RPMI7951 (cell line): ENCODE measurements at places on chromosomes 3 and 15. TPM values are rescaled to one million over a fixed set of nuclear protein-coding genes. Genes with fewer than 3 reads are reported as not detected.

- DNase-seq: peak; percentile 68
These were observed 25.6 kb downstream of the MITF start for GRCh38 chr3:69764861-69765260.

DNA sequence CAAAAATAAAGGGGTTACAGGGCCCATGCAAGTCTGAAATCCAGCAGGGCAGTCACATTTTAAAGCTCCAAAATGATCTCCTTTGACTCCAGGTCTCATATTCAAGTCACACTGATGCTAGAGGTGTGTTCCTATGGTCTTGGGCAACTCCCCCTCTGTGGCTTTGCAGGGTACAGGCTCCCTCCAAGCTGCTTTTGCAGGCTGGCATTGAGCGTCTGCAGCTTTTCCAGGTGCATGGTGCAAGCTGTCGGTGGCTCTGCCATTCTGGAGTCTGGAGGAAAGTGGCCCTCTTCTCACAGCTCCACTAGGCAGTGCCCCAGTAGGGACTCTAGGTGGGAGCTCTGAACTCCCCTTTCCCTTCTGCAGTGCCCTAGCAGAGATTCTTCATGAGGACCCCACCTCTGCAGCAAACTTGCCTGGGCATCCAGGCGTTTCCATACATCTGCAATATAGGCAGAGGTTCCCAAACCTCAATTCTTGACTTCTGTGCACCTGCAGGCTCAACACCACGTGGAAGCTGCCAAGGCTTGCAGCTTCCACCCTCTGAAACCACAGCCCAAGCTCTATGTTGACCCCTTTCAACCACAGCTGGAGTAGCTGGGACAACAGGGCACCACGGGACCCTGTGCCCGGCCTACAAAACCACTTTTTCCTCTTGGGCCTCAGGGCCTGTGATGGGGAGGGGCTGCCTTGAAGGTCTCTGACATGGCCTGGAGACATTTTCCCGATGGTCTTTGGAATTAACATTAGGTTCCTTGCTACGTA is 80.1 kb upstream of the PLSCR5 start:
- DNase-seq: no peak

GRCh38 chr15:99014803-99015697 is 7.5 kb upstream of the PGPEP1L start:
- peak; percentile 68 for DNase-seq

DNA sequence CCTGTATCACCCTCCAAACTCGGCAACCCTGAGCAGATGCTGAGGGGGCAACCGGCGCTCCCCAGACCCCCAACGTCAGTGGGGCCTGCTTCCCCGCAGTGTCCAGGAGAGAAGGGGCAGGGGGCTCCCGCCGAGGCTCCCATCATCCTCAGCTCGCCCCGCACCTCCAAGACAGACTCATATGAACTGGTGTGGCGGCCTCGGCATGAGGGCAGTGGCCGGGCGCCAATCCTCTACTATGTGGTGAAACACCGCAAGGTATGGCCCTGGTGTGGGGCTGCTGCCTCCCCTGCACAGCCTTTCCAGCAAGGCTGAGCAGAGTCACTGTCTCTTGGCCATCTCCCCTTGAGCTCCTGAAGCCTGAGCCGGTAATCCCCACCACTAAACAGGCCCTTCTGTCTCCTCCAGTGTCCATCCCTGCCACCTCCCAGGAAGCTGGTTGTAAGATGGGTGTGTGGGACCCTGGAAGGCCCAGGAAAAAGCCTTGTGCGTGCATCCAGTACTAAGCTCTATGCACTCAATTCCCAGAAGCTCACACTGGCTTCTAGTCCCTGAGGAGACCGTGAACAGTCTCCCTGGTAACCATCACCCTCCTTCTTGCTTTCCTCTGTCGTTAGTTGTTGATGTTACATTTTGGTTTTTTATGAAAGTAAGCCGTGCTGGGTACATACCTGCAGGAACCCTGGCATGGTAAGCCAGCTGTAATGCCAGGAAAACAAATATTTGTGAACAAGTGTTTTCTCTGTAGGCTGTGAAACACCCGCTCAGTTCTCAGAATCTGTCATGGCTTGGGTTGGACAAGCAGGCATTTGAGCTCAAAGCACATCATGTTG is 63.3 kb downstream of the BOC start:
- DNase-seq: no peak

STRIT1 gene
- total RNA-seq: not detected in 2 replicates

RETNLB gene
- not detected in 2 replicates for total RNA-seq

DNA sequence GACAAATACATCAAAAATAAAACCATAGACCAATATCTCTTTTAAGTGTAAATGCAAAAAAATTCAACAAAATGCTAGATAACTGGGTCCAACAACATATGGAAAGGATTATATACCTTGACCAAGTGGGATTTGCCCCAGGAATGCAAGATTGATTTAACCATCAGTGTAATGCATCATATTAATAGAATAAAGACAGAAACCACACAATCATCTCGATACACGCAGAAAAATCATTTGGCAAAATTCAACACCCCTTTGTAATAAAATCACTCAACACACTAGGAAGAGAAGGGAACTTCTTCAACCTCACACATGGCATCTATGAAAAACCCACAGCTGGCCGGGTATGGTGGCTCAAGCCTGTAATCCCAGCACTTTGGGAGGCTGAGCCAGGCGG is 19.5 kb downstream of the GREM1 start:
- no peak for DNase-seq

MITF gene
- total RNA-seq: 4.0 and 4.3 TPM in 2 replicates

CCR8 gene
- total RNA-seq: not detected in 2 replicates

FAH gene
- 162 and 172 TPM in 2 replicates for total RNA-seq

- DNase-seq: no peak
These were observed 318.1 kb upstream of the IGF1R start for GRCh38 chr15:98330258-98330657.
